EL (cell line): ENCODE measurements at places on chromosomes 12 and 14.

DNA sequence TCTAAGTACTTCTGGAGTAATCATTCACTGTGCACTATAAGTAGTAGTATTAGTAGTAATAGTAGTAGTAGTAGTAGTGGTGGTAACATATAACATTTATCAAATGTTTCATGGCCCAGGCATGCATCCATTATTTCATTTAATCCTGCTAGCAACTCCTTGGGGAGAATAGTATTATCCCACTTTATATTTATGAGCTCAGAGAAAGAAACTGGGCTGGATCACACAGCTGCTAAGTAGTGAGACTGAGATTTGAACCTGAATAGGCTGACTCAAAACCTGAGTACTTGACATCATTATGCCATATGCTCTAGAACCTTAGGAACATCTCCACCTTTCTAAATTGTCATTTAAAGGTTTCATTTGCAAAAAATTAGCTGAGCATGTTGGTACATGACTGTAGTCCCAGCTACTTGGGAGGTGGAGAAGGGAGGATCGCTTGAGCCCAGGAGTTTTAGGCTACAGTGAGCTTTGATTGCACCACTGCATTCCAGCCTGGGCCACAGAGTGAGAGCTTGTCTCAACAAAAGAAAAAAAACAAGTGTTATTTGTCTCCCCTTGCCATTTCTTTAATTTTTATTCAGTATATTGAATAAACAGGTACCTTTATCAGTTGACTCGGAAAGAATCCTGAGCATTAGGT is 11.4 kb upstream of the NID2 start:
- peak; percentile 74 for DNase-seq

DNA sequence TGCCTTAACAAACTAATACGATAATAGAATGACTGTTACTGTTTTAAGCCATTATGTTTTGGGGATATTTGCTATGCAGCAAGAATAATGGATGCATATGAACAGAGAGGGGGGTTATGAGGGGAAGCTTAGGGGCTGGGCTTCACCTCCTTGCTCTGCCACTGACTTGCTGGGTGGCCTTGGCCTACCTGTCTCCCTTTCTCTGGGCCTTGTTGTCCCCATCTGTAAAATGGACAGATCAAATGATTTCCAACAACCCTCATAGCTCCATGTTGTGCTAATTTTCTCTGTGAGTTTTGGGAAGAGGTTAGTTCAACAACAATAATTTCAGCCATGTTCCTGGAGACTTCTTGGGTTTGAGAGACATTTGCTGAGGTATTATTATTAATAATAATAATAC is 119.6 kb downstream of the VRK1 start:
- no peak for DNase-seq

DNA sequence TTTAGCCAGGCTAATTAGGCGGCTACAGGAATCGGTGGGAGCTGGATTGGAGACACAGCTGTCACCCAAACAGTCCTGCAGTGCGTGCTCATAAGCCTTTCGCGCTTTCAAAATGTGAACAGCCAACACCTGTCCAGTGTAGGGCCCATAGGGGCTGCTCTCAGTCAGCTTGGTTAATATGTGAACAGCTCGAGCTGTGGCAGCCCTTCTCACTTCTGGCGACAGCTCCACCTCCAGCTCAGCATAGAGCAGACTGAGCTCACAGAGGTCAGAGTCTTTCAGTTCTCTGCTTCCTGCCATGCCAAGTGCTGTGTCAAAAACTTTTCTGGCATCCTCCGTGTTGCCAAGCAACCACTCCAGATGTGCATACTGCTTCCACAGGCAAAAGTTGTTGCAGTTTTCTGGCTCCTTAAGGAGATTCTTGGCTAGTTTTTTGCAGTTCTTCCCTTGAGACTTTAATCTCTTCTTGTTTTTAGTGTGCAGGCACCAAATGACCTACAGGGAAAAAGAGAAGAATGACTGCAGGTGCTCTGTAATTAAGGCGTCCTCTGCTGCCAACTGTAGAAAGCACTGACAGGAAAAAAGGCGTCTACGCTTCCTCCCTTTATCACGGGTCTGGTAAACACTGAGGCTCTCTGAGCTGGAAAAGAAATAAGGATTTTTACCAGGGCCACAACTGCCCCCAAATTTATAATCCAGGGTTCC is 32.5 kb downstream of the PSMC1 start:
- DNase-seq: no peak

DNA sequence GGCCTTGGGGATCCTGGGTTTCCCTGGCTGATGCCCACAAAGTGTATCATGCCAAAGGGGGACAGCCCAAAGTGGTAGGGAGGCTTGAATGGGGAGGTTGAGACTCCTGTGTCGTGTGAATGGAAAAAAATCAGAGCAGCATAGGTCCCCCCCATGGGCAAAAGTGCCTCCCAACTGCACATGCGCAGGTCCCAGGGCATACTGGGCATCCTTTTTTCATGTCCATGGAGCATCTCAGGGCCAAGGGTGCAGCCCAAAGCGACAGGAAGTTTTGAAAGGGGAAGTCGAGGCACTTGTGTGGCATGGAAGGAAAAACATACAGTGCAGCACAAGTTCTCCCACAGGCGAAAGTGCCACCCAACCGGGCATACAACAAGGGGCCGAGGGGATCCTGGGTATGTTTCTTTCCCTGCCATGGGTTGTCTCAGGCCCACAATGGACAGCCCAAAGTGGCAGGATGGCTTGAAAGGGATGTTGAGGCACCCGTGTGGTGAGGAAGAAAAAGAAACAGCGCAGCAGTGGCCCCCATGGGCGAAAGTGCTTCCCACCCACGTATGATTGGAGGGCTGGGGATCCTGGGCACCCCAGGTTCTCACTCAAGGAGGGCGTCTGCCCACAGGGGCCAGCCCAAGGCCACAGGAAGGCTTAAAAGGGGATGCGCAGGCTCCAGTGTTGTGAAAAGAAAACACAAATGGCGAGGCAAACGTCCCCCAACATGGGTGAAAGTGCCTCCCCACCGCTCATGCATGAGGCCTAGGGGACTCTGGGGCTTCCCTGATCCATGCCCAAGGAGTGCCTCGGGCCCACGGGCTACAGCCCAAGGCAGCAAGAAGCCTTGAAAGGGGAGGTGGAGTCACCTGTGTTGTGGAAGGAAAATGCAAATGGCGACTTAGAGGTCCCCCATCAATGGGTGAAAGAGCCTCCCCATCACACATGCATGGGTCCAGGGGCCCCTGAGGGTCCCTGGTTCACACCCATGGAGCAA is 573.7 kb downstream of the ALG10 start:
- DNase-seq: no peak

DNA sequence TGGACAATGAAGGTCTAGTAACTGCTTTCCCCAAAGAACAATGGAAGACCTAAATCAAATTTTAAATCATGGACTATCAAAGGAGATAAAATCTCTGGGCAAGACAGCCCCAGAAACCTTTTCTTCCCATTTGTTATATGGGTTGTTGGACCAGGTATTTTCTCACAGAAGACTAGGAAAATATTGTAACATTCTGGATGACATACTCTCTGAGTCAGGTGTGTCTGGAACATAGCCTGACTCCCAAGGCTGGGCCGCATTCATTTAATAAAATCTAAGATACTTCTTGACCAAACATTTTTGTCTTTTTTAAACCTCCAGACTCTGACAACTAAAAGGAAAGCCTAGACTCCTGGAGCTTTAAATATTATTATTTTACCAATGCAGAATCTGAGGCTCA is 87.9 kb downstream of the ATP23 start:
- no peak for DNase-seq

- no peak for DNase-seq
Observed at GRCh38 chr12:131734336-131735152, 23.7 kb downstream of the SFSWAP start.

- DNase-seq: no peak
Observed at GRCh38 chr12:42190376-42190775, 45.7 kb upstream of the GXYLT1 start.

DNA sequence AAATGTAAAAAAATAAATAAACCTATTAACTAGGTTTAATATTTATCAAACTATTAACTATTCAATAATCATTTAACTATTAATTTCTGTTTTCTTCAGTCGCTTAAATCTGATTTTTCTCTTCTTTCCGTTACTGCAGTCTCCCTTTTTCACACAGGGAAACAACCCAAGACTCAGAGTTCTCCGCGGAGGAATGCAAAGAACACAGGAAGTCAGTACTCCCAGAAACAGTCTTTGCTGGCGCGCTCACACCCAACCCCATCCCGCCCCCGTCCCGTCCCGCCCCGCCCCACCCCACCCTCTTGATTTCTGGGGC is 351 bp upstream of the METTL17 start:
- no peak for DNase-seq

DNA sequence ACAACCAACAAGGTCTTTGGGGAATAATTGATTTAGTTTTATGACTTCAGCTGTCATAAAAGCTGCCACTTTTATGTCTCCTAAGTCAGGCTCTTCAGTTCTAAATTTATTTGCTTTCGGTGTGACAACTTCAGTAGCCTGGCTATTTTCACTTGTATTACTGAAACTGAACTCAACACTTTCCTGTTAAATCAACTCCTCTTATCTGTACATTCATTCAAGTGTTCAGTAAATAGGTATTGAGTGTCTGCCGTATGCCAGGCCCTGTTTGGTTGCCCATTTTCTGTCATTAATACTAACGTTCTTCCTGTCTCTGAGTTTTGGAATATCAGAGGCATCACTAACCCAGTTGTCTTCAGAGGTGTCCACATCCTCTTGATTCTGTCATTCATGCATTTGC is 7.5 kb downstream of the UTP20 start:
- DNase-seq: no peak

GRCh38 chr12:113270709-113271009 is 49.4 kb downstream of the TPCN1 start:
- no peak for DNase-seq

- no peak for DNase-seq
Observed at GRCh38 chr14:102374264-102374663, 11.5 kb downstream of the TECPR2 start.

GRCh38 chr14:95132760-95133159 is 24.6 kb downstream of the DICER1 start:
- no peak for DNase-seq

DNA sequence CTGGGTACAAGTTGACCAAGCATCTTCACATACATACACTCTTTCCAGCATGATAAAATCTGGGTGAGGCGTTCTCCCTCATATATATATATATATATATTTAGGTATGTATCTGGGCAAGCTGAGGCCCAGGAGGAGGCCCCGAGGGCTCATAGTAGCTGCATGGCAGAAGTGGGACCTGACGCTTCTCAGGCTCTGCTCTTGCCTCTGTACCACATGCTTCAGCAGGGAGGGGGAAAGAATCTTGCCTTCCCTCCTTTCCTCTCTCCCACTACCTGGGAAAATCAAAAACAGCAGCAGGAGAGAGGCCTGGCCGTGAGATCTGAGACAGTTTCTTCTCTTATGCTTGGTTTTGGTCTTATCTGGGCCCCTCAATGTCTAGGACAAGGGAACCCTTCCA is 9.2 kb downstream of the PPP1R1A start:
- no peak for DNase-seq

- DNase-seq: peak; percentile 77
Observed at GRCh38 chr12:27652174-27652763, 44.0 kb upstream of the REP15 start.

DNA sequence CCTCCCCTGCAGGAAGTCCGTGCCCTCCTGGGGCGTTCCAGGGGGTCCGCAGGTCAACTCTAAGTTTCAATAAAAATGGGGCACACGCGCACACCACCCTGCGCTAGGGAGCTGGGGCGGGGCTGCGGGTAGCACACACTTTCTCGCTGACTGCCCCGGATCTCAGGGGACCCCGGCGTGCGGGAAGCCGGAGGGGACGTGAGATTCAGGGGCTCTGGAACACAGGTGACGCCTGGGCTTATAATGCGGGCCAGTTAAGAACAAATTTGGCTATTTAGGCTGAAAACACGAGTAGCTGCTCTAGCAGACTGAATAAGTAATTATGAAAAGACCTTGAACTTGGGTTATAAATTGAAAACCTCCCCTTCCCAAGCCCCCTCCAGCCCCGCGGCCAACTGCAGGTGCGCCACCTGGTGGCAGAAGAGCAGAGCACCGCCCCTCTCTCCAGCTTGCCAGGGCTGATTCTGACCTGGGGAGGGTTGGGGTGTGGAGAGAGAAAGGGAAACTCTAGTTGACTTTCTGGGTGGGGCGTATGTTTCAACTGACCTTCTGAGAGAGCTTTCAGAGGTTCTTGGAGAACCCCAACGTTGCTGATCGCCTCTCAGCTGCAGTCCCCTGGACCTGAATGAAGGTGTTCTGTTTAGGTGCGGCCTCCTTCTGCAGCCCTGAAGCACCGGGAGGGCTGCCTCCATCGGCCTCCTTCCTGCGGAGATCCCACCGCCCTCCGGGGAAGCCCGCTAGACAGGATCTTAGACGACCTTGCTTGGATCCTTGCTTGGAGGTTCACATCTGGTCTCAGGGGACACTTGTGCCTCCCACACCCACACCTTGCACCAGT is 118.4 kb upstream of the EVL start:
- DNase-seq: peak; percentile 20

DNA sequence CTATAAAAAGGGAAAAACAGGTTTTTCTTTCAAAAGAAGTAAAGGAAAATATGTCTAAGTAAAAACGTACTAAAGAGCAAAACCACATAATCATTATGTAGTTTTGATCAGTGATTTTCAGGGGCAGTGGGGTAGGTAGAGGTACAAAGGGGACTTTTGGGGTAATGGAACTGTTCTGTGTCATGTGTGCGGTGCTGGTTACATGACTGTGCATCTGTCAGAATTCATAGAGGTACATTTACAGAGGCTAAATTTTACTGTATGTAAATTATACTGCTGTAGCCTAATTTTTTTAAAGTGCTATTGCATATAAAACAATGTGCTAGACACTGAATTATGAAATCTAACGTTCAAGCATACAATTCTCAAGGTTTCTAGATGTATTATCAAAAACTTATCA is 2.0 kb downstream of the ESR2 start:
- DNase-seq: no peak

- DNase-seq: peak; percentile 38
Observed at GRCh38 chr14:33307691-33308251, 369.1 kb downstream of the NPAS3 start.

DNA sequence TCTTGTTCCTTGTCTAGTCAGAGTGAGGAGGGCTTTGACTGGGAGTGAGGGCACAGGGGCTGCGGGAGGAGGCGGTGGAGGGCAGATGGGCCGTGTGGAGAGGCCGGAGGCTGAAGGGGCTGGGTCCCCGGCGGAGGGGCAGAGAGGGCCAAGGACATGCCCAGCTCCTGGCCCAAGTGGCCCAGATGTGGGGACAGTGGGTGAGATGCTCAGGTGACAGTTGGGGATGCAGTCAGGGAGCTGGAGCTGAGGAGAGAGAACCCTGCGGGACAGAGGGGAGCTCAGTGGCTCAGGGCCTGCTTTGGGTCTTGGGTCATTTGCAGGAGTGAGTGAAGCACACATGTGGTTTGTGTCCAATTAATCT is 26.5 kb upstream of the PLD4 start:
- DNase-seq: no peak

- DNase-seq: no peak
Observed at GRCh38 chr12:42987216-42987650, 397.7 kb upstream of the PRICKLE1 start.
